ENCODE measurements at places on chromosomes 5 and 9.

DNA sequence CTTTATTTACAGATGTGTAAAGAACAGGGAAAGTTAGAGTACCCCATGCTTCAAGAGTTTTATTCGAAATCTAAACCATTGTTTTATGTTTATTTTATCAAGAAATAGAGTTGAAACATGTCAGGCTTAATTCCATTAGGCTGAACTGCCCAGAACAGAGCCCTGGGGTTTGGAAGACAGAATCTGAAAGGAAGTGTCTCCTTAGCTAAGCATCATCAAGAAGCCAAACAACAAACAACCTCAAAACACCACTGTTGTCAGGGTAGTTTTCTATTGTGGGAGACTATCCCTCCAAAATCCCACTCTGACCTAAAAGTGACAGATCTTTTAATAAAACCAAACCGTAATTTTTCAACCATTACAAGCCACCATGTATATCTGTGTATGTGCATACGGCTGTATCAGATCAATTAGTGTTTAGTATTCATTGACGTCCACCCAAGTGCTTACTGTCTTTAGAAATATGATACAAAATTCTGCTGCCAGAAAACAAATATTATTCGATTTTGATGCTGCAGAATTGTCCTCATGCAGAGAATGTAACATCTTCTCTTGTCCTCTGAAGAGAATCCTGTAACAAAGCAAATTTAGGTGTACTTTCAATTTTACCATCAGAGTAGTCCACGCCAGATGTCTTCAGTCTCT is 271.9 kb upstream of the TMEM161B start:
- no peak for DNase-seq

DNA sequence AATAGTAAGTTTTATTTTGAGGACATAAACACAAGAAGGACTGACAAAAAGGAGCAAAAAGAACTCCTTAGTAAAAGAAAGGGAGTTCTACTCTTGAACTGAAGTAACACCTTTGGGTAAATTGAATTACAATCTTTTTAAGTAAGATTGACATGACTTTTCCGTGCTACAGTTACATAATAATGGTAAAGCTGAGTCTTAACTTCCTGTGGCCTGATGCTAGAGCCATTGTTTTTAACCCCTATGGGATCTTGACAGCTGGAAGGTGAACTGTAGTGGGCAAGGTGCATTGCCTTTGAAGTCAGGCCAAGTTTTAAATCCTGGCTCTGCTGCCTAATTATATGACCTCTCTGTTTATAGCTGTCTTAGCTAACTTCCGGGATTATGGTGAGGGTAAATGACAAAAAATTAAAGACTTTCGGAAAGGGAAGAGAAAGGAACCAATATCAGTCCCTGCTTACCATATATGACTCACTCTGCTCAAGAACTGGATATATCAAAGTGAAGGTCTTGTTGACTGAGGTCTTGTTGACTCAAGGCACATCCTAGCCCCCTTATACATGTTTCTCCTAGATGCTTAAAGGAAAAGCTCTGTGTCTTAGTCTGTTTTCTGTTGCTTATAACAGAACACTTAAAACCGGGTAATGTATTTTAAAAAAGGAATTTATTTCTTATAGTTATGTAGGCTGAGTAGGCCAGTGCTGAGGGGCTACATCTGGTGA is 6.8 kb downstream of the HSD17B4 start:
- DNase-seq = no peak

DNA sequence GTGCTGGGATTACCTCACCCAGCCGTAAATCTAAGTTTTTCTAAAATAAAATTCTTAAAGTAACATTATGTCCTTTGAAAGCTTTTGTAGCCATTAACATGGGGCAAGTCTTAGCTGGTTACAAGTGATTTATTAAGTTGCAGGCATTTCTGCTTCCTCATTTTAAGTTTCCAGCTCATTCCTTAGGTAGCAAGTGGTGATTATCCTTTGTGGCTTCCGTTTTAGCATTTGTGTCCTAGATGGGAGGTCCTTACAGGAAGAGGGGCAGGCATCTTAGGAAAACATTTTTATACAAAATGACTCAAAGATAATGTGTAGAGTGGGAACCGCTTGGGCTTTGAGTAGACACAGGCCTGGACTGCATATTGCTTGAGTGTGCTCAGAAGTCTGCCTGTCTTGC is 35.0 kb upstream of the ROPN1L start:
- no peak for DNase-seq

GRCh38 chr9:89662718-89663613 is 58.2 kb downstream of the GADD45G start:
- DNase-seq = no peak

- no peak for DNase-seq
Observed at GRCh38 chr5:153222936-153223335, 267.5 kb upstream of the GRIA1 start.

DNA sequence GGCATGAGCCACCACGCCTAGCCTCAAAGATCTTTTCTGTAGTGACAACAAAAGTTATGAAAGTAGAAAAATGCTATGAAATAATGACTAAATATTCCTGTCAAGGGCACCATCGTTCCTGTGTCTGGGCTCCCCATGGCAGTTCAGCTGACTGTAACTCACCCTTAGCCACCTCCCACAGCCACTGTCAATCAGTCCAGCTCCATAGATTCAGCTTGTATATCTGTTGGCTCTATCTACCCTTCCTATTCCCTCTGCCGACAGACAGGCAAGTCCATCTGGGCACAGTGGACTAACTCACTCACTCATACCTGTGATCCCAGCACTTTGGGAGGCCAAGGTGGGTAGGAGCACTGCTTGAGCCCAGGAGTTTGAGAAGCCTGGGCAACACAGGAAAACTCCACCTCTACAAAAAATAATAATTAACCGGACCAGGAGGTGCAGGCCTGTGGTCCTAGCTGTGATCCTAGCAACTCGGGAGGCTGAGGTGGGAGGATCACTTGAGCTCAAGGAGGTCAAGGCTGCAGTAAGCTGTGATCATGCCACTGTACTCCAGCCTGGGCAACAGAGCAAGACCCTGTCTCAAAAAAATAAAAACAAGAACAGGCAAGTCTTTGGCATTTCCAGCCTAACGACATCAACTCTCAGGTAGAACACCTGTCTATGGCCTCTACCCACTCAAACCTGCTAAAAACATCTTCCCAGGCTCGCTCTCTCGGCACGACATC is 6.2 kb downstream of the CAMSAP1 start:
- DNase-seq = no peak

Data from SIG-M5 (cell line).